ENCODE measurements at places on chromosomes 3 and 15.

DNA sequence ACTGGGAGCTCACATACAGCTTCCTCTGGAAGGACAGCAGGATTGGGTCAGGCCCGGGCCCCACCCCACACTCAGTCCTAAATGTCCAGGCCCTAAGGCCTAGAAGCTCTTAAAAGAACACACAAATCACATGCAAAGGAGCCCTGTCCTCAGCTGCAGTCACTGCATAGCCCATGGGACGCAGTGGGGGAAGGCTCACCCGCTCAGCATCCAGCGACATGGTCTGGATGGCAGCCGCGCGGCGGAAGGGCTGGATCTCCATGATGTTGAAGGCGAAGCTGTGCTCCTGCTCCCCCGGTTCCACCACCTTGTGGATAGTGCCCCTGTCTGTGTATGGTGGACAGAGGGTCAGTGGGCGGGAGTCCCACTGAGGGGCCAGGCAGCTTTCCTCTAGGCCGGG, 22.1 kb downstream of the SEMA7A start:
- no peak for DNase-seq

DNA sequence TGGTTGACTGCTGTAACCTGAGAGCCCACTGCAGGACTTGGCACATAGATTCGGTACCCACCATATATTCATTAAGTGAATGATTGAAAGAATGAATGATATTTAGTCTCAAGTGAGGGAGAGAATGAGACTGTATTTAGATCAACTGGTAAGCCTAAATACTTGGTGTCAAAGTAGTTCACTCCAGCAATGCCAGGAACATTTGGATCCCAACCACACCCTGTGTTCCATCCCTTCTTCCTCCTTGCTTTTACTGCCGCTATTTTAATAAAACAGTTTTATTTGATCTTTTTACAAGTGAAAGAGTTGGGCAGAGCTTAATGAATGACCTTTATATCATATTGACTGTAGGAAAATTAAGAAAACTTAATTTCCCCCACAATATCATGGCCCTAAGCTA, 473.6 kb upstream of the CBLB start:
- DNase-seq, result no peak

GRCh38 chr15:93894438-93895036, 336.8 kb upstream of the MCTP2 start:
- DNase-seq, result no peak

GRCh38 chr3:194404365-194405140, 5.5 kb upstream of the GP5 start:
- peak; percentile 40 for DNase-seq

DNA sequence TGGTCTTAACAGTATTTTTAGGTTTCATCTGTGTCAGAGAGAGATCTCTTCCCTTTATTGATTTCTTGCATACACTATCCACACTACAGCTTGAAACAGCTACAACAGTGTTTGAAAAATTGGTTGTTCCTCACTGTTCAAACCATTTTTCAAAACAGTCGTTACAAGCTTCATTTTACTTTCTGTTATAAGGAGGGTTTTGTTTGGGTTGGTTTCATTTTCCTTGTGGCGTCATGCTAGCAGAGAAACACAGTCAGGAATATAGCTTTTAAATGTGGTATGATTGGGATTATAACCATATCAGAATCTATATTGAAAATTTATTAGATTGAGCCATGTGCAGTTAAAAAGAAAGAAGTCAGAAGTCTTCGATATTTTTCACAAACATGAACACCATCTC, 400.6 kb downstream of the ZBTB20 start:
- DNase-seq, result no peak

DNA sequence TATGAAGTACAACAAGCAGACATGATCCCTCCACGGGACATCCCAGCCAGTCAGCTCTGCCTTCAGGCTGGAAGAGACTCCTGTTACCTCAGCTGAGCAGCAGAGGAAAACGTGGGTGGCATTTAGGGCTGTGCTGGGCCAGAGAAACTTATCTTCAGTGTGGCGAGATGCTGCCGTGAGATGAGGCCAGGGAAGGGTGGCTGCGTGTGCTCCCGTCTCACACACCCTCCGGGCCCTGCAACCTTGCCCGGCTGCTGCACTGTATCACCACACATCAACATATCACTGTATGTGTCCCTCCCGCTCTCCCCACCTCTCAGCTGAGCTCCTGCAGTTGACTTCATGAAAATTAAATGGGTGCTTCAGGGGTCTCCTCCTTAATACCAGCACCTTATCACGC, 23.4 kb downstream of the BMF start:
- DNase-seq, result no peak

DNA sequence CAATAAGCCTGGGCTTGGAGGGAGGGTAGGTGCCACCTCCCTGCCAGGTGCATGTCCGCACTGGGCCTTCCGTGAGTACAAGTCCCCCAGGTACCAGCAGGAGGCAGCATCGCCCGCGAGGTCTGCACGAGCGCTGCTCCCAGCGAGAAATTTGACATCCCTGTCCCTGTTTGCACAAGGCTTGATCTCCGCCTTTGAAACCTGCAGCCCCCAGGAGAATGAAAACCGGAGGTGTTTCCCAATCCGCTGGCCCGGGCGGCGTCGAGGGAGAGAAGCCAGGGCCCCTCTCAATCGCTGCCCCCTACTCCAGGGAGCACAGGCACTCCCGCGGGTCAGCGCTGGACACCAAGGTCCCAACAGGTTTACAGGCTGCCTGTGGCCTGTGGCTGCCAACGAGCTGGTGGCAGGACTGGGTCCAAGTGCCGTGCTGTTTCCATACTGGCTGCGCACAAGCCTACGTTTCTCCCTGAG, 961 bp downstream of the HAPLN3 start:
- no peak for DNase-seq

DNA sequence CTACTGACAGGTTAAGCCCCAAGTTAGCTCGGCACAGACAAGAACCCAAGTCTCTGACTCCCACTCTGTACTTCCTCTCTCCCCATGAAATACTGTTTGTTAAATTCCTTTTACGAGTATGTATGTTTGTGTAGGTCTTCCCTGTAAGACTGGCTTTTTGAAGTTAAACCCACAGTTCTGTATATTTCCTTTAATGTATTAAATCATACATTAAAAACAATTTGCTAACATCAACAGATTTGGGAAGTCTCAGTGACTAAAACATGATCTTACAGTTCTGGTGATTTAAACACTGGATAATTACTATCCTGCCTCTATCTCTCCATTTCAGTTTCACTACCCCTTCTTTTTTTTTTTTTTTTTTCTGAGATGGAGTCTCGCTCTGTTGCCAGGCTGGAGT, 4.4 kb downstream of the CMTM6 start:
- no peak for DNase-seq

DNA sequence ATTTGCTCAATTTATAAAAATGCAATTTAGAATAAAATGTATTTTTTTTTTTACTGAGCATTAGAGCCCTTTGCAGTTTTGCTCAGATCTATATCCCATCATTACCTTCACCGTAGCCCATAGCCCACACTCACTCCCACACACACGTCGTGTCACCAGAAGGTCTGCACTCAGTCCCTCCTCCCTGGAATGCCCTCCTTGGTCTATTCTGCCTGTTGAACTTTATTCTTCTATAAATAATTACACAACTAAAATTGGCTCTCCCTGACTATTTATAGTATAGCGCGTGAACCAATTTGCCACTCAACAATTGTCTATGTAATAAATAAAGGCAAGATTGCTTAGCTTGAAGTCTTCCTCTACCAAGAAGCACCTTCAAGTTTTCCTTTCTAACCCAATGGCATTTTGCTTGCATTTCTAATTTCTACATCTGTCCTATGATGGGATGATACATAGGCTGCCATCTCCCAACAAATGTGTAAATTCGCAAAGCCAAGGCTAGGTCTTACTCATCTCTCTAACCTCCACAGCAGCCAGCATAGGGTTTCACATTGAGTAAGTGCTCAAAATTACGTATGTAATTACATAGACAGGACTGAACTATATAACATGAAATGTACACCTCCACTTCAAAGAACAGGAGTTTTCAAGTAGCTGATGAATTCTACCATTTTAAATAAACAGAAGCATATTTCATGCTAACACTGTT, 172.0 kb upstream of the HES1 start:
- no peak for DNase-seq

DNA sequence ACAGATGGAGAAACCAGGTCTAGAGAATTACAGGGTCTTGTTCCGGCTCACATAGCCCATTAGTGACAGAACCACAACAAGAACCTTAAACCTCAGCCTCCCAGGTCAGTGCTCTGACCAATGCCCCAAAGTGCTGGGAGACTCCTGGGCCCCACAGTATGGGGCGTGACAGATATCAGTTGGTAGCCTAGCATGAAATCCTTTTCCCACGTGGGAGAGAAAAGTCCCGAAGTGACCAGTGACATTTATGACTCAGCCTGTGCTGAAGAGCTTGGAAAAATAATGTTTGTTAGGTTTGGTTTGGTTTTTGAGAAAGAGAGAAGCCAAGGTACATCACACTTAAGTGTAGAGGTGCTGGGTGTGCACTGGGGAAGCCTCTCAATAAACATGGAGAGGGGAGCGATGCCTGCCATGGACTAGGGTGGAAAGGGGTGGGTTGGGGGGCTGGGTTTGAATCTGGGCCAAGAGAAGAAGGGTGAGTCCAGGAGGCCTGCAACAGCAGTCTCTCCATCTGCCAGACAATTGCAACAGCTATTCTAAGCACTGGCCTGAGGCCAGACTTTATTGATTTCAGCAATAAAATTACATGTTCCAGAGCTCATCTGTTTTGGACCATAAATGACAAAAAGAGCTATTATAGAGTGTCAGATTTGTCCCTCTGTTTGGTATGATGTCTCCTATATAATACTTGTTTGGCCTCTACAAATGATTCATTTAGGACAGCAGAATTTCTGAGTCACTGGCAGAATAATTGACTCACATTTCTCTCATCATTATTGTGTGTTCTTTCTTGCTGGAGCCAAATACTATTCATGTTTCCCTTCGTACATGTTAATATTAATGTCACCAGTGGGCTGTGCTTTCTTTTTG, 43.4 kb downstream of the C2CD4A start:
- DNase-seq, result peak; percentile 62

DNA sequence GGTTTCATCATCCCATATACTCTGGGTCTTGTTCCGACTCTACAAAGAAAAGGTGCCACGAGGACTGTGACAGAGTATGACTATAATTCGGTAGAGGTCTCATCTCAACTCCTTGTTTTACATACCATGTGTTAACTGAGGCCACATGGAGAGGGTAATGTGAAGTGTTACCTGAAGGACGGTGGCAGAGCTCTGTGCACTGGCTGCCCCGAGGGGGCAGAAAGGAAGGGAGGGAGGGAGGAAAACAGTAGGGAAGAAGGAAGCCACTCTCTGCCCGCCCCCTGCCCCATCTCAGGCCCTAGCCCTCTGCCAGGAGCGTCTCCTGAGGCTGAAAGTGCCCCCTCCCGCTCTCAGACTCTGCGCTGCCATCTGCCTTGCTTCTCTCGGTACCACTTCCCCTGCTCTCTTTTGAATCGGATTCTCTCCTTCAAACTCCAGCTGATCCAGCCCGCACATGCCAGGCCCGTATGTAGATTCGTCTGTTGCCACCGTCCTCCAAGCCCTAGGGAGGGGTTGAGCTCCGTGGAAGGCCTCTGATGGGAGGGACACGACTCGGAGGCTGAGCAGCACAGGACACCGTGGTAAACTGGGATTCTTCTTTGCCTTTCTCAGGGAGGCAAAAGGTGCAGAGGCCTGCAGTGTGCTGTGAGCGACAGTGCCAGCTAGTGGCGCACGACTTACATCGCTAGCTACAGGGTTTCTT, 70.5 kb upstream of the ATP10A start:
- DNase-seq, result peak; percentile 88

- DNase-seq, result no peak
Measured at GRCh38 chr3:167843886-167844285, 108.4 kb downstream of the SERPINI1 start.

GRCh38 chr3:127193775-127194174, 844 bp downstream of the PRR23E start:
- no peak for DNase-seq

DNA sequence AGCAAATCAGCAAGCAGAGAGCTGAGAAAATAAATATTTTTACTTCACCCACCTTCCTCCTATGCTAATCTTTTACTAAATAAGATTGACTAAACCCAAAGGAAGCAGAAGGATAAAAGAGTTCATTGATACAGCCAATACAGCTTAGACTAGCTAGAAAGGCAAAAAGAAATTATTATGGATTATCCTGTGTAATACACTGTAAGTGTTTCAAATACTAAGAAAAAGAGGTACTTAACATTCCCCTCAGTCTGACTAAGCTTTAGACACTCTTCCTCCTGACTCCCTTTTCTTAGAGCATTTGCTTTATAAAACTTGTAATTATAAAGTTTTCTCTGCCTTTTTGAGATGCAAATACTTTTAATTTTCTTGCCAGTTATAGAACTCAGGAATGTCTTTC, 848.9 kb upstream of the CADM2 start:
- DNase-seq, result no peak

- no peak for DNase-seq
Measured at GRCh38 chr15:39167164-39168058, 413.5 kb upstream of the THBS1 start.

- DNase-seq, result peak; percentile 82
Measured at GRCh38 chr3:193732391-193732790, 139.4 kb downstream of the OPA1 start.

DNA sequence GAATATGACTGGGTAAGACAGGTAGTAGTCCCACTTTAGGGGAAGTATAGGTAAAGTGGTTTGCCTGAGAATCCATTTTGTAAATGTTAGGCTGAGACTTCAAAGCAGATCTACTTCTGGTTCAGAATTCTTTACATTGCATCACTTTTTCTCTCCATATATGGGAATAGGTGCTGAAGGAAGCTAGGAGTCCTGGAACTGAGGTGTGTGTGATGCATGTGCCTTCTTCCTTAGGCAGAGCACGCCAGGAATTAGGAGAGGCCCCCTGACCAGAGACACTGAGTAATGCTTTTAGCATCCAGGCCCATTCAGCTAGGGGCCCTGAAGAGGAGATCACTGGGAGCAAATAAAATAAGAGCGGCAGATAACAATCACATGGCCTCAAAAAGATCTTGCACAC, 69.2 kb upstream of the DCP1A start:
- DNase-seq, result no peak

DNA sequence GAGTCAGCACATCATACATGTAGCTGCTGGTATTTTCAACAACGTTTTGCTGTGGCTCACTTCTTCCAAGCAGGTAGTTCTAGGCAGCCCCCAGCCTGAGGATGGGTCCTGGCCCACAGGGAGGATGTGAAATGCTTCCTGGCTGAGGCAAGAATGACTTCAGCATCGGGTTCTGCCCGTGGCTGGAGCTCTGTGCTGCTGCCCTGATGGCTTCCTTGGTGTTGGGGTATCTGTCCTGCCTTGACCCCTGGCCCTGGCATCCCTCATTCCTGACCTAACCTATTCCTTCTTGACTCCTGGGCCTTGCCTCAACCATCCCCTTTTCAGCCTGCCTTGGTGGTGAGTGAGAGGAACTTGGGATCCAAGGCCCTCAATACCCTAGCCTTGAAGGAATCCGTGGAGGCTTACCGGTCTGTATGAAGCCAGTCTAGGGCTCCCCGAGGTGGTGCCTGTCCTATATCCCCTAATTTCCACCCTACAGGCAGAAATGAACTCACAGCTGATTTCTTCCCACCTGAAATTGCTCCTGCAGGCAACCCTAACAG, 300.6 kb downstream of the TLE3 start:
- DNase-seq, result no peak

DNA sequence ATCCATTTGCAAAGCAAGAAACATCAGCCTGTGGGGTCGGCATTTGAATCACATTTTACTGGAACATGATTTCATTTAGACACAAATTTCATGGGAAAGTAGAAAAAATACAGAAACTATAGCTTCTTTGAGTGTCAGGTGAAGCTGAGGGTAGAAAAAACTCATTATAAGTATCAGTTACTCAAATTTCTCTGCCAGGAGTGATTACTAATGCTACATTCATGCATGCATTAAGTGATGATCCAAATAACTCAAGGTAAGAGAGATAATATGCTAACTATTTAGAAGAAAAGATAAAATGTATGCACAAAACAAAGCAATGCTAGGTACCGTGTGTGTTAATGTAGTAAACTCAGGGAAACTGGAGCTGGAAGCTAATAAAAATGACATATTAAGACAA, 406.0 kb downstream of the GAP43 start:
- DNase-seq, result no peak

Measured in GM03348 (cell line).